ENCODE measurements at places on chromosomes 11 and 22. TPM values are rescaled to one million over a fixed set of nuclear protein-coding genes. Genes with fewer than 3 reads are reported as not detected.

- DNase-seq = no peak
These were observed 96.5 kb downstream of the CWC15 start for GRCh38 chr11:94876645-94877442.

- DNase-seq = no peak
These were observed 32.4 kb upstream of the SCGB1D1 start for GRCh38 chr11:62157603-62158002.

DNA sequence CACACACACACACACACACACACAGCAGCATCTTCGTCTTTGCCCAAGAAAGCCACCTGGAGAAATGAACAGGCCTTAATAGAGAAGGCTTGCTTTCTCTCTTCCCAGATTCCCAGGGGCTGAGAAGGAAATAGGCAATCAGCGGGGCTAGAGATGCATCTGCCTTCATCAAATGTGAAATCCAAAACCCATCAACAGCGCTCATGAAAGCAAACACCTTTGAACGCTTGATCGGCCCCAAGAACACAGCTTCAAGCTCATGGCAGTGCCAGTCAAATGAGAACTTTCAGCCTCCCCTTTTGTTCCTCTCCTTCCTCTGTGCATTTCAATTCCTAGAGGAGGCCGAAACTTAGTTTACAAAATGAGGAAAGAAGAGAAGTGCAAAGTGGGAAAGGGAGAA lies 122.7 kb downstream of the EFCAB6 start:
- no peak for DNase-seq

DNA sequence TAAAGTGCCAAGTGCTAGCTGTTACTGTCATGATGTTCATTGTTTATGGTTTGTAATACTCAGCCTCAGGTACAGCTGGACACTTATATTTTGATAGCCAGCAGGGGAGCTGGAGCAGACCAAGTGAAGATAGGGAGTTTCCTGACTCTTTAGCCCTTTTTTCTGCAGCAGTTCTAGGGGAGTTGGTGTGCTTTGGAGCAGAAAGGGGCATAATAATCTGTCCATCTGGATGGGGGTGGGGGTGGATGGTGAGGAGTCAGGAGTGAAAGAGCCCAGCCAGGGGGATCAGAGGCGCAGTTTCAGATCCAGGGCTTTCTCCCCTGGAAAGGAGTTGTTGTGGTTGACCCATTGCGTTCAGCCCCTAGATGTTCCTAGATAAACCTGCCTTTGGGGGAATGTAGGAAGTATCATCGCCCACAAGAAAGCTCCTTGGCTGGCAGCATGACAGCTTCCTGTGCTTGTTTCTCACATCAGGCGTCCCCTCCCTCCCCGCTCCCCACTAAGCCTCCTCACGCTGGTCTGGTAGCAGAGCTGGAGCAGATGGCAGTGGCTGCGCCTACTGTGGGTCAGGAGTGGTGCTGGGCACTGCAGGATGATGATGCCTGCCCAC lies 41.9 kb downstream of the MED15 start:
- DNase-seq = peak; percentile 37

RIBC2 gene
- 2.4 TPM for total RNA-seq

SULT4A1 gene
- total RNA-seq = not detected

- DNase-seq = no peak
These were observed 56.1 kb downstream of the MICAL2 start for GRCh38 chr11:12166299-12167060.

All from T-helper 17 cell (primary cell).